ENCODE measurements at places on chromosomes 13 and 19. TPM values are rescaled to one million over a fixed set of nuclear protein-coding genes. Genes with fewer than 3 reads are reported as not detected.

GRCh38 chr19:8363803-8364771, at the start of gene ANGPTL4:
TSS of gene ANGPTL4 (plus strand) at chr19:8364155. CDS start at chr19:8364322, 167 bp downstream.
- H3K27me3 ChIP-seq, result peaks cover 64% of the 10 kb centered on the region
- DNase-seq, result peak; percentile 27
- no peak within 1 kb of the TSS for H3K27ac ChIP-seq
- H3K4me1 ChIP-seq, result peaks cover 17% of the 10 kb centered on the region
- H3K36me3 ChIP-seq, result no peaks in the 10 kb centered on the region

DNA sequence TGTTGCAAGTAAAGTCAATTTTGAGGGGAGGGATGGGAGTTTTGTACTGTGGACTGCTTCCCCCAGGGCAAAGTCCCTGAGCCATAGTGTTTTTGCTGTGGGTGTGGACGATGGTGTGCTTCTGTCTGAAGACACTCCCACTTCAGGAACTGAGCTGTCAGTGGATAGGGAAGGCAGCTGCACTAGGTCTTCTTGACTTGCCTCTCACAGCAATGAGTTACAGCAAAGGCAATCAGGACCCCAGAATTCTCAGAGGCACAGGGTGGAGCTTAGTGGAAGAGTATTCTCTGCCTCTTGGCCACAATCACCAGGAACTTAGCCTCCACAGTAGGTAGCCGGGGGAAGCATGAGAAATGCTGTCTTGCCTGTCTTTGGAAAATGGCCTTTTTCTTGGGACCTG, 1416.6 kb upstream of the MIR17HG start:
- no peaks in the 10 kb centered on the region for H3K27me3 ChIP-seq
- no peak for DNase-seq
- no peaks in the 10 kb centered on the region for H3K4me1 ChIP-seq
- no peaks in the 10 kb centered on the region for H3K36me3 ChIP-seq

DNA sequence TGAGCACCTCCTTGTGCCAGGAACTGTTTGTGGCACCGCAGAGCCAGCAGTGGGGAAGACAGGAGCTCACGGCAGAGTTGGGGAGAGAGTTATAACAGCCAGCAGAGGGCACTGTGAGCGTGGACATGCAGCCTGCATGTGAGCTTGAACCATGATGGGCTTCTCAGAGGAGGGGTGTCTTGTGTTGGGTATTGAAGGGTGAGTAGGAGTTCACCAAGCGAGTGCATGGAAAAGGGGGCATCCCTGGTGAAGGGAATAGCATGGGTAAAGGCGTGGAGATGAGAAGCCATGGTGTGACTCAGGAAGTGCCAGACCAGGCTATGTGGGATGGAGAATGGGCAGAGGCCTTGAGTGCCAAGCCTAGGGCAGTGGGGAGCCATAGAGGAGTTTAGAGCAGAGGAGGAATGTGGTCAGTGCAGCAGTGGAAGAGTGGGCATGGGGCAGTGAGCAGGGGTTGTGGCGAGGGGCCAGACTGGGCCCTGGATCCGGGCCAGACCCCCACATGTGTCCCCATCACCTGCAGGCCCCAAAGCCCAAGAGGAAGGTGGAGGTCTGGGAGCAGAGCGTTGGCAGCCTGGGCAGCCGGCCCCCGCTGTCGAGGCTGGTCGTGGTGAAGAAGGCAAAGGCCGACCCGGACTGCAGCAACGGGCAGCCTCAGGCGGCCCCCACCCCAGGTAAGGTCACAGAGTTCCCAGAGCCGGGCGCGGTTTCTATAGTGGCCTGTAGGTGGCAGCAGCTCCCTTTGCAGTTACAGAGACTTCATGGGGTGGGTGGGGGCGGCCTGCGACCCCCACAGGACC, 11.8 kb upstream of the SHD start:
- DNase-seq, result peak; percentile 71
- H3K4me1 ChIP-seq, result peaks cover 4% of the 10 kb centered on the region
- no peak overlapping the region for H3K27ac ChIP-seq

DNA sequence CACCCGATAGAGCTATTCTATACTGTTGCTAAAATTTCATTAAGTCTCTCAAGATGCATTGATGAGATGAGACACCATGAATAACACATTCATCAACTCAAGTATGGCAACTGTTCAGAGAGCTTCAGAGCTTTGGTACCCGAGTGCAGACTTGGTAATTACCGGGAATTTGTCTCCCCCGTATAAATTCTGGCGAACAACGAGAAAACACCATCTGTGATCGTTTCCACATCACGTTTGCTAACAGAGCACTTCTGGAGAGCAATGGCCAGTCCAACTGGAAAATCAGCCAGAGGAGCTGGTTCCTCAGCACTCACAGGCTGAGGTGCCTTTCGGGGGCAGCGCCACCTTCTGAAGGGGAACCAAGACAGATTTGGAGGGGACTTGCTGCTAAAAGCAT, 40.2 kb downstream of the SUGP2 start:
- H3K4me1 ChIP-seq, result peaks cover 7% of the 10 kb centered on the region
- H3K4me3 ChIP-seq, result no peak overlapping the region
- H3K36me3 ChIP-seq, result peaks cover 4% of the 10 kb centered on the region
- no peaks in the 10 kb centered on the region for H3K27me3 ChIP-seq

DNA sequence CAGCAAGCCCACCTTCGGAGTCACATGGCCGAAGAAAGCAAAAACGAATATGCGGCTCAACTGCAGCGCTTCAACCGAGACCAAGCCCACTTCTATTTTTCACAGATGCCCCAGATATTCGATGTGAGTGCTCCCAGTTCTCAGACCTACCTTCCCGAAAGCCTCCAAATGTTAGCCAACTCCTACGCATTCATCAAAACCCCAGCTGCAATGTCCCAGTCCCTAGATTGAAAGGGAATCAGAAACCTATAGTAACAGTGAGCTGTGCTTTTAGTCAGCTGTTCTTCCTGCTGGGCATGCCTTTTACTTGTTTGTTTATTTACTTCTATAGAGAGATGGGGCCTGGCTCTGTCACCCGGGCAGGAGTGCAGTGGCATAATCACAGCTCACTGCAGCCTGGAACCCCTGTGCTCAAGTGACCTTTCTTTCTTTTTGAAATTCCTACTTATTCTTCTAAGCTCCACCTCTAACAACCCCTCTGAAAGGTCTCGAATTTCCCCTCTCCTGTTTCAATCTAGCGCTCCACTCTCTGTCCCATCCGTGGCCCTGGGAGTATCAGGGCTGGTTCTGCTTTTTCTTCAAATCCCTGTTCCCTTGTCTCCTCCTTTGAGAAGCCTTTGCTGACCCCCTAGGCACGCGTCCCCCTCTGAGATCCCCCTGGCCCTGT, 4.4 kb downstream of the TRIP10 start:
- no peaks in the 10 kb centered on the region for H3K36me3 ChIP-seq
- peak overlapping the region; percentile 77 for H3K4me3 ChIP-seq
- H3K4me1 ChIP-seq, result peaks cover 42% of the 10 kb centered on the region

The PRSS57 gene
- total RNA-seq, result not detected

- peaks cover 7% of the 10 kb centered on the region for H3K4me1 ChIP-seq
- H3K36me3 ChIP-seq, result no peaks in the 10 kb centered on the region
- no peak for DNase-seq
- peak overlapping the region; percentile 85 for H3K4me3 ChIP-seq
Observed at GRCh38 chr19:11261431-11261970, 823 bp downstream of the DOCK6 start.

DNA sequence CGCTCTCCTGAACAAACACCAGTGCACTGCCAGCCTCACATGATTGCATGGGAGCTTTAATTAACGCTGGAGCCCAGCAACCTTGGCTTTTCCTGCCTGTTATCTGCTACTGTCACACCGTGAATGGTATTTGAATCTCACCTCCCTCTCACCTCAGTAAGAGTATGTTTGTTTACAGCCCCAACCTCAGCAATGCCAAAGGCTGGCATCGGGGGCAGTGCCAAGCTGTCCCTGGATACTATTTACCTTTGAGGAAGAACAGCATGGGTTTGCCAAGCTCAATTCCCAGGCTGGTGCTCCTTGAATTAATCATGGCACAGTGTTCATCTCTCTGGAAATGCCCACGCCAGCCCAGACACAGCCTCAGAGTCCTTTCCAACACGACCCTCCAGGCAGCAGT, 57.2 kb upstream of the SERPINE3 start:
- H3K4me3 ChIP-seq, result no peak overlapping the region
- H3K4me1 ChIP-seq, result peaks cover 11% of the 10 kb centered on the region
- DNase-seq, result no peak
- H3K27ac ChIP-seq, result no peak overlapping the region
- H3K27me3 ChIP-seq, result no peaks in the 10 kb centered on the region
- no peaks in the 10 kb centered on the region for H3K36me3 ChIP-seq

DNA sequence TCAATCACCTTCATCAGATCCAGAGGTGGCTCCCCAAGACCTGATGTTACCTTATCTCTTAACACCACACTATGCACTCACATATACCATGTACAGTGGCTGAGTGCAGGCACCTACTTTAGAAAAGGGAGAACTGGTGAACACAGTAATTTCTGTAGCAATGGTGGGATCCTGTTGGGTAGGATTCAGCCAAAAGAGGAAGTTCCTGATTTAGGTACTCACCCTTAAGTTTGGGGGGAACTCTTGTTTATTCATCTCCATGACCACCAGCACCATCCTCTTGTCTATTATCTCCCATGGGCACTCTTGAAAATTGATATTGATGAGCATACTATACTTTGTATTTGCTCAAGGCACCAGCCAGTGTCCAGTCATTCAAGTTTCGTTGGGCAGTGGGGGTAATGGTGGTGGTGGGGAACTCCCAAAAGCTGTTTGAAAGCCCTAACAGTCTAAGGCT, 324.4 kb downstream of the LMO7 start:
- no peaks in the 10 kb centered on the region for H3K36me3 ChIP-seq
- no peak overlapping the region for H3K4me3 ChIP-seq
- H3K27ac ChIP-seq, result no peak overlapping the region
- H3K4me1 ChIP-seq, result peaks cover 26% of the 10 kb centered on the region

DNA sequence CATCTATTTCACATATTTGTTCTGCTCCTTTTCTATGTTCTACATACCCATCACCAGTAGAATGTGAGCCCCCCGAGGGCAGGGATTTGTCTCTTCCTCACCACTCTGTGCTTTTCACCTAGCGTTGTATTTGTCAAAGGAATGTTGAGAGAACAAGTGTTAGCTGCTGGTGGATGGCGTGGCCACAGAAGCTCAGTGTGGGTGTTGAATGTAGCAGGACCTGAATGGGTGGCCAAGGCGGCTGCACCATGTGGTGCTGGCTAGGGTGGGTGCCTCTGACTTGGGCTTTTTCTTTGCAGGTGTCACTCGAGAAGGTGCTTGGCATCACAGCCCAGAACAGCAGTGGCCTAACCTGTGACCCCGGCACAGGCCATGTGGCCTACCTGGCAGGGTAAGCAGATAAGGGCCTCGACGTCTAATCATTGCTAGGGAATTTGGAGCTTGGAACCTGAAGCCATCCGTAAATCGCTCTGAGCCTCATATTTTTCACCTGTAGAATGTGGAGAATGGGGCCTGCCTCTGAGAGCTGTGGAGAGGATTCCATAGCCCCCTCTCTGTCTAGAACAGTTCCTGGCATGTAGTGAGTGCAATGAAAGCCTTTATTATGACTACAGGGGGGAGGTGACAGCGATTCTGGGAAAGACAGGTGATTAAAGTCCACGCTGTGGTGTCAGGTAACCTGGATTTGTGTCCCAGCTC, 3.9 kb downstream of the WDR62 start:
- peak overlapping the region; percentile 87 for H3K4me3 ChIP-seq
- peaks cover 6% of the 10 kb centered on the region for H3K36me3 ChIP-seq
- no peak for DNase-seq
- peaks cover 26% of the 10 kb centered on the region for H3K4me1 ChIP-seq

GRCh38 chr13:39095500-39095899, 57.2 kb downstream of the NHLRC3 start:
- DNase-seq, result no peak
- no peaks in the 10 kb centered on the region for H3K4me1 ChIP-seq
- H3K4me3 ChIP-seq, result no peak overlapping the region
- no peaks in the 10 kb centered on the region for H3K36me3 ChIP-seq
- H3K27me3 ChIP-seq, result no peaks in the 10 kb centered on the region
- no peak overlapping the region for H3K27ac ChIP-seq

The CEACAM6 gene
- total RNA-seq, result not detected

GRCh38 chr19:41860419-41861115, 512 bp downstream of the RPS19 start:
- H3K4me1 ChIP-seq, result peaks cover 42% of the 10 kb centered on the region
- H3K27me3 ChIP-seq, result peaks cover 29% of the 10 kb centered on the region
- peak overlapping the region; percentile 98 for H3K27ac ChIP-seq

The C19orf67 gene
- total RNA-seq, result not detected

The FAM83E gene
- 5.9 TPM for total RNA-seq

The CCDC194 gene
- not detected for total RNA-seq

The PTPRH gene
- total RNA-seq, result 1.2 TPM

The MBD3 gene
- total RNA-seq, result 157 TPM

DNA sequence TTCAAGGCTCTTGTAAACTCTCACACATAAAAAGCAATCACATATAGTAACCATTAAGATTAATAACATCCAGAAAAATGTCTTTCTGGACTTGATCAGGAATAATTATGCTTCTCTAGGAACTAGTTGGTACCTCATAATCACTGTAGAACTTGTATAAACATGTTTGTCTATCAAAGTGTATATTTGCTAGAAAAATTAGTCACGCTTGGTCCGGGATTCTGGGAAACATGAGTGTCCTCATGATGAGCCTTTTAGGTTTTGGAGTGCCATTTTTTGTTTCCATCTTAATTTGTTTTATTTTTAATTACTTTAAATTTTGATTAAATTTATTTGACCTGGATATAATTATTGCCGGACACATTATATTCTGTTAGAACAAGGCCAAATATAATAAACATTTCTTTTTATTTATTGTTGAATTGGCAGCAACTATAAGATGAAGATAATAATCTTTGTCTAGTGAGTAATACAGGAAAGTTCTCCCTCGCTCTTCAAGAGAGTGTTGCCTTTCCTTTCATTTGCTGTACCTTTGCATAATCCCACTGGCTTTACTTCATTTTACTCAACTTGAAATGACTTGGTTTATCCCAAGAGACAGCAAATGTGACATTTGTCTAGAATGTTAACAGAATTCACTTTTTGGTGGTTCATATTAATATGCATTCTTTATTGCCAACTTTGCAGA, 207.0 kb downstream of the NALCN start:
- no peaks in the 10 kb centered on the region for H3K4me1 ChIP-seq
- DNase-seq, result no peak
- no peaks in the 10 kb centered on the region for H3K27me3 ChIP-seq
- H3K36me3 ChIP-seq, result no peaks in the 10 kb centered on the region
- H3K27ac ChIP-seq, result no peak overlapping the region
- no peak overlapping the region for H3K4me3 ChIP-seq

The CACNG7 gene
- total RNA-seq, result 25.3 TPM

The THSD1 gene
- 0.75 TPM for total RNA-seq

DNA sequence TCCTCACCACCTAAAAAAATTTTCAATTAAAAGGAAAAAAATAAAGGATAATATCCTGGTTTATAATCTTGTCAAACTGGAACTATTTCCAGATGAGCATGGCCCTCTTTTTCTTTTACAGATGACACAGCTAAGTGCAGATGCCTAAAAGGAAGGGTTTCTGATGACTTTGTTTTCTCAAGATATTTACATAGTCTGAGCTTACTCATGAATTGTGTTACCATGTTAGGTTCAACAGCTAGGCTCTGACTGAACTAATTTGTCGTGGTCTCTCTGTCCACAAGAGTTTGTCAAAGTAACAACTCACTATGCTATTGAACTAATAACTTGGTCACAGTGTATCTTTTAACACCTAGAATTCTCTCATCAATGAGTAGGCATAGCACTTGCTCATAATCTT, 780.8 kb downstream of the GPC5 start:
- H3K36me3 ChIP-seq, result no peaks in the 10 kb centered on the region
- no peak for DNase-seq
- H3K27ac ChIP-seq, result no peak overlapping the region
- no peak overlapping the region for H3K4me3 ChIP-seq
- H3K27me3 ChIP-seq, result no peaks in the 10 kb centered on the region

The NMRK2 gene
- not detected for total RNA-seq

GRCh38 chr13:84237143-84237542, 354.9 kb upstream of the SLITRK1 start:
- H3K36me3 ChIP-seq, result no peaks in the 10 kb centered on the region
- H3K27ac ChIP-seq, result no peak overlapping the region
- peaks cover 9% of the 10 kb centered on the region for H3K4me1 ChIP-seq
- DNase-seq, result no peak
- H3K27me3 ChIP-seq, result no peaks in the 10 kb centered on the region

The LHB gene
- total RNA-seq, result not detected

The ZNF90 gene
- total RNA-seq, result 27.3 TPM
